Activated T-helper 1 cell treated with Interleukin-2 at 50 U/mL for 16 hours (primary cell): ENCODE measurements at places on chromosomes 3 and 15.

- no peak for DNase-seq
Observed at GRCh38 chr3:119937229-119937628, 155.3 kb downstream of the NR1I2 start.

- no peak for DNase-seq
Observed at GRCh38 chr3:43022121-43022520, 43.0 kb downstream of the GASK1A start.

DNA sequence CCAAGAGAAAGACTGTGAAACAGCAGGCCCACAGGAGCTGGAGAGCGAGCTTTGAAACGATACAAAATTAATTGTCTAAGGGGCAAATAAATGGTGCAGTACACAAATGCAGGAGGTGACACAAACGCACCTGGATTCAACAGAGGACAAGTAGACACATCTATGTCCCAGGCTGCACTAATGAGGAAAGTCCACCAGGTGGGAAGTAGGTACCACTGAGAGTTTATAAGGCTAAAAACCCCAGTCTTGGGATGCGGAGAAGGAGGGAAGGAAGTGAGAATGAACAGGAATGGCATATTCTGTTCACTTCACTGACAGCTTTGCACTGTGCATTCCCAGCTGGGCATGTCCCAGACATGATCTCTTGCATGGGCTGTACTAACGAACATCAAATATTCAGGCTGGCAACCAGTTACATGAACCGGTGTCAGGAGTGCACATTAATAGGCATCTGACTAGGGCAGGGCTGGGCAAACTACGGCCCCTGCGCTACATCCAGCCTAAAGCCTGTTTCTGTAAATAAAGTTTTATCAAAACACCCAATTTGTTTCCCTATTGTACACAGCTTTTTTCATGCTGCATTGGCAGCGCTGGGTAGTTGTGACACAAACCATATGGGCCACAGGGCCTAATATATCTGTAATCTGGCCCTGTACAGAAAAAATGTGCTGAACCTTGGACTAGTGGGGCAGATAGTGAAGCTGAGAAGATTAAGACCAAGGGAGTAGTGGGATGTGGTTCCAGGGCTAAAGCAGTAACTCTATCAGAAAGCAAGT, 107.0 kb downstream of the IGF2BP2 start:
- no peak for DNase-seq

GRCh38 chr3:151931171-151931570, 57.7 kb downstream of the SUCNR1 start:
- no peak for DNase-seq

GRCh38 chr15:79562899-79563298, 130.8 kb downstream of the MINAR1 start:
- no peak for DNase-seq

DNA sequence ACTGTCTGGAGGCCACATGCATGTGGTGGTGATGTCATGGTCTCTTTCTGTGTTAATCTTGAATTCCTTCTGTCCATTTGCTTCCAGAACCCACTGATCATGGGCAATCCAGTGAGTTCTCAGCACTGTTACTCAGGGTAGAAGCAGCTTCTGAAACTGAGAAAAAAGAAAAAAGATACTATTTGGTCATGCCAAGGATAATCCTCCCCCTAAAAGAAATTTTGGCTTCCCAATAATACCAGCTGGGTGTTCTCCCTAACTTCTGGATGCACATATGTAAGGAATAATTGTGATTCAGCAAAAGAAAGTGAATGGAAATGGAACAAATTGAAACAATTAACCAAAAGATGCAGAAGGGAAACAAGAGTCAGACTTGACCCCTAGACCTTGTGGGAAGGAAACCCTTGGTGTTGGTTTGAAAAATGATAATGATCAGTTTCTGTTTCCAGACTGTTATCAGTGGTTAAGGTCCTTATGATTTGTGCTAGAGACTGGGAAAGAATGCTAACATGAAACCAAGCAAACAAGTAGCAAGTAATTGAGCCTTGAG, 92.3 kb downstream of the RBMS3 start:
- DNase-seq = no peak

- no peak for DNase-seq
Observed at GRCh38 chr3:169659096-169659819, 4.3 kb downstream of the MECOM start.

GRCh38 chr15:67116742-67117141, 51.3 kb downstream of the SMAD3 start:
- no peak for DNase-seq

DNA sequence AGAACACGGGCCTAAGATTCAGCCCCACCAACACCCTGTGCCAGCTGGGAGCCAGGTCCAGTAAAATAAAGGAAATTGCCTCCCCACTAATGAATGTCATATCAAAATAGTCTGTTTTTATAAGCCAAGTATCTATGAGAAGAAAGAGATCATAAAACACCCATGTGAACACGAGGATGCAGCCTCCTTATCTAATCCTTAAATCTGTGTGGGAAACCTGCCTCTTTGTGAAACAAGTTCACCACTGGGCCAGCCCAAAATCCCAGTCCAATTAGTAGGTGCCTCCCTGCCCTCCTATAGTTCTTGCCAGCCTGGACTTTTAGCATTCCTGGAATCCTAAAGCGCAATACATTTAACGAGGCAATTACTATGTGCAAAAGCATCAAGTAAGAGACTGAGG, 42.0 kb downstream of the SCAPER start:
- DNase-seq = no peak

DNA sequence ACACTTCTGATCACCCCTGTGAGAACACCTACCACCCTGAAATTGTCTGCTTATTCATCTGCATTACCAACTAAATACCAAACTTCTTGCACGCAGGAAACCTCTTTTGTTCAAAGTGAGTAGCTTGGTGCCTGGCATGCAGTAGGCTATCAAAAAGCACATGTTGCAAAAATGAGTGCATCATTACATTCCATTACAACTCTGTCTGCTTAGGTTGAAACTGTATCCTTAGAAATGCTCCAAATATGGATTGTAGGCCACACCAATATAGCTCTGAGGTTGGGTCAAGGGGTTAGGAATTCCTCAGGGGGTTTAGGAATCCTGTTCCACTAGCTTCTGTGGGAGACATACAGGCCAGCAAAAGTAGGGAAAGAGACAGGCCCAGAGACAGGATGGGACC, 107.2 kb downstream of the THRB start:
- no peak for DNase-seq

DNA sequence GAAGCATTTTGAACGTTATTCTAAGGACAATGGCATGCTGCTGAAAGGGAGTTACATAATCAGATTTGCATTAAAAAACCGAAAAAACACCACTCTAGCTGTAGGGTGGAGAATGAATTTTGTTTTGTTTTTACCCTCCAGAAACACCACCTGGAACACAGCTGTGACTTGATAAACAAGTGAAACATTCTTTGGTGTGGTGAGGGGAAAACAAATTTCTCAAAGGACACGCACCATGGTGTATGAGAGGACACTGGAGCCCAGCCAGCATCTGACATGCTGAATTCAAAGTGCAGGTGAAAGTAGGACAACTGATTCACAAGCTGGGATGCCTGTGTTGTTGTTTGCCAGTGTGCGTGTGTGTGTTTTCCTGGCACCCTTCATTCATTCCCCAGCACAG, 554.5 kb upstream of the TBL1XR1 start:
- DNase-seq = no peak
